PC-3 (cell line): ENCODE measurements at places on chromosomes 4 and X.

DNA sequence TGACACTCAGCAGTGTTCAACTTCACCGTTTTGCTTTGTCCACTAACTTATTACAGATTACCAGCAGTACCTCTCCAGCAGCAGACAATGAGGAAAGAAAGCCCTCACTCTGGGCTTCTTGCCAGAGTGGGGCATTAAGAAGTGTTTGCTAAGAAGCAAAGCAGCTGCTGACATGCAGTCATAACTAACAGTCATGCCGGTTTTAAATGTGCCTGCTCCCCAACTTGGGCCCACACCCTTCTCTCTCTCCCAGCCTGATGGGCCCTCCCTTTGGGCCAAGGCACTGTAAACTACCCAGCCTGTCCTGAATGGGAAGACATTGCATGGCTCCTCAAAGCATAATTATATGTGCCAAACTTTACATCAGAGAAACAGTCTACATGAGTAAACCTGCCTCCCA, 54.6 kb upstream of the HHIP start:
- DNase-seq, result peak; percentile 74

DNA sequence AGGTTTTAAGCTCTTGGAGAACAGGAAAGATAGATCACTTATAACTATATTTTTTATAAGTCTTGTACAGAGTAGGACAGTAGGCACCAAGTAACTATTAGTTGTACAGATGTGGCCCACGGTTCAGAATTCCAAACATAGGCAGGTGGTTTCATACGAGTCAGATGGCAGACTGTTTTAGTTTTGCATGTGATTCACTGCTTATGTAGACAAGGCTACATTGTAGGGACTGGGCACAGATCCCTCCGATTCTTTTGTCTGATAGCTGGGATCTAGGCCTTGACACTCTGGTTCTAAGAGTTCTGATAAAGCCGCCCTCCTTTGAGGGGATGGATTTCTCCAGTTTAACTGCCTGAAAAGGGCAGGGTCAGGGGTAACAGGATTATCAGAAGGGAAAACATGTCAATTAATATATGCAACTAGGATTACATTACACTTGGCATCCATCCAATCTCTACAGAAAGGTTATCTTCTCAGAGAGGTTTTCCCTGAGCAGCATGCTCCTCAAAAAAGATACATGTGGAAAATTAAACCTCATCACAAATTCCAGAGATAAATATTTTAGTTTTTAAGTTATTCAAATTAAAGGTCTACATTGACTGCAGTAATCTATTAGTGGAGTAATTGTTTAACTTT, 87.8 kb downstream of the SPRY1 start:
- peak; percentile 14 for DNase-seq

DNA sequence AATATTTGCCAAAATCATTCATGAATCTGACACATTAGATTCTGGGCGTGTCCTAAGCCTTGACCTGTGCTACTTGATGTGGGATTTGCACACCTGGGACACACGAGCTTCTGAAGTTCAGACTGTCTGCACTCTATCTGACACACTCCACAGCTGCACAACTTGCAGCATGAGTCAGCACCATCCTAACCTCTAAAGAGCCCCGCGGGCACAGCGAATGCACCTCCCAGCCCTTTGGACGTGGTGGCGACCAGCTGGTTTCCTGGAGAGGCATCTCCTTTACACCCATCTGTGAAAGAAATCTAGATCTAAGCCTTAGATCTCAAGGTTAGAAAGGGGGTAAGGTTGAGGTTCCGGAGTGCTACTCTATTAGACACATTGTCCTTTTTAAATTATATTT, 69.2 kb downstream of the SORBS2 start:
- DNase-seq, result peak; percentile 28

DNA sequence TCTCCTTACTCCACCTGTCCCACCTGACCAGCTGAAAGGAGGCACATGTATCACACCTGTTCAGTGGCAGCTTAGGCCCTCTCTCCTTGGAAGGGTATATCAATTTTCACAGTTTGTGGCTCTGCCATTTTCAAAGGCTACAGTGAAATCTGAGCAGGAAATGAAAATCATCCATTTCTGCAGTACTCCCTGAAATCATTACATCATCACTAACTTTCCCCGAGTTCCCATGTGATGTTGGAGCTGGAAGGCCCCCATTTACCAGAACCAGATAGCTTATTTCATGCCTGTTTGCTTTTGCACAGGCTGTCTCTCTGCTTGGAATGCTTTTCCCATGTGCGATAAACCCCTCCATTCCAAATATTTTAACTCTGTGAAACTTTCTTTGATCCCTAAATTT, 31.0 kb upstream of the STX18 start:
- DNase-seq, result no peak

DNA sequence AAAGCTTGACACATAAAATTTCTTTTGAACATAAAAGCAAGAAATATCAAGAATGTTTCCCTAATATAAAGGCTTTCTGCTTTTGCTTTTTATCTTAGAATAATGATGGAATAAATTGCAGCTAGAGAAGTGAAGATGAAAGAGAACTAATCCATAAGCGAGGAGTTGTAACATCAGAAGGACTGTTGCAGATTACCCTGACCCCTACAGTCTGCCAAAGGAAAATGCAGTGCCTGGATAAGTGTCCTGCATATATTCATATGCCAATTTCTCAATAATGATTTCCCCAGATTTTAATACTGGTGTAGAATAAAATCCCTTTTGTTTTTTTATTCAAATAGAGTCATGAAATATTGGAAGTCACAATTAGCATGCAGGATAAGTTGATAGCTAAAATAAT, 115.9 kb downstream of the MAGEC2 start:
- DNase-seq, result peak; percentile 45

DNA sequence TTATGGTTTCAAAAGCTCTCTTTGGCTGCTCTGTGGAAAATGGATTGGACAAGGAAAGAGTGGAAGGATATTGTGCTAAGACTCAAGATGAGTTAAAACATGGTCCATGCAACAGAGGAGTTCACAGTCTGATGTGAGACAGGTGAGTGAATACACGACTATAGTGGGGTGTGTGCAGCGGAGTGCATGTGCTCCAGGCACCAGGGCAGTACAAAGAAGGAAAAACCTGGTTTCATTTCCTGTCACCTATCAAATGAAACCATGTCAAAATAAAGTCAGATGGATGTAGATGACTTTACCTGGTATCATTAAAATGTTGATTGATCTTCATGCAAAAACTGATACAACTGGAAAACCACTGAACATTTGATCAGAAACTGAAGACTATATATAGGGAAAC, 241.0 kb upstream of the RASGEF1B start:
- no peak for DNase-seq

- no peak for DNase-seq
Observed at GRCh38 chrX:119003462-119003861, 29.0 kb downstream of the LONRF3 start.

DNA sequence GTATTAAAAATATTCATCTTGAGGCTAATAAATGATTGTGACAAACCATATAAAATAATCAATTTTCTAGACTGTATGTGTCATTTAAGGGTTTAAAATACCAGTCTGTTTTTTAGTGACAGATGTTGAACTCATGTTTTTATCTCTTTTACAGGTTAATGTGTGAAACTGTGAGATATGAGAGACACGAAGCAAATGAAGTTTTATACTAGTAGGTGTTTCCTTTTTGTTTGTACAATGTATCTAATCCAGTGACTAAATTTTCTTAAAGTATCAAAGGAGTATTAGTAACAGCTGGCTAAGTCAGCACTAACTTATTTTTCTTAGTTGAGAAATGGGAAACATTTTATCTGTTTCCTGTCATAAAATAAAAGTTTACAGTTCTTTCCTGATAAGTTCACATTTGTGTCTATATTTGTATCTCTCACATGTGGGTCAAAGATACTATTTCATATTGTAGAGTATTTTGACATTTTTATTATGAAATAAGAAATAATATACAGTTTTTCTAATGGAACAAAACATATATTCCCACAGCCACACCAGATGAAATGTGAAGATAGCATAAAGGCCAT, 90.3 kb downstream of the RAPGEF2 start:
- no peak for DNase-seq

- peak; percentile 13 for DNase-seq
Observed at GRCh38 chr4:169615467-169616106, 3.2 kb upstream of the NEK1 start.

DNA sequence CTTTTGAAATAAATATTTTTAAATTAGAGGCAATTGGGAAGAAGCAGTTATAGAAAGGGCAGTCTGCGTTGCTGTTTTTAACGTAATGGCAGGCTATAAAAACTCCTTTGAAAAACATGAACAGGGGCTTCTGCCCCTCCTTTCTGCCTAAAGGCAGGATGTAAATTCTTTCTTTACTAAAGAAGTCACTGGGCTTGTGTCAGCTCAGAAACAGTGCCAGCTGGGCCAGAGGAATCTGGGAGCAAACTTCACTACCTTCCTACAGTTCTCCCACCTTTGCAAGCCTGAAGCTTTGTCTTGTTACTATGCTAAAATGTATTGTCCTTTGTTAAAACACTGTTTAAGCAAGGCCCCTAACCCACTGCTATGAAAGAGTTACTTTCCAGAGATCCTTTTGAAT, 1664.8 kb downstream of the RPA4 start:
- no peak for DNase-seq

GRCh38 chrX:108396188-108396891, 41.9 kb downstream of the COL4A6 start:
- DNase-seq, result peak; percentile 68

DNA sequence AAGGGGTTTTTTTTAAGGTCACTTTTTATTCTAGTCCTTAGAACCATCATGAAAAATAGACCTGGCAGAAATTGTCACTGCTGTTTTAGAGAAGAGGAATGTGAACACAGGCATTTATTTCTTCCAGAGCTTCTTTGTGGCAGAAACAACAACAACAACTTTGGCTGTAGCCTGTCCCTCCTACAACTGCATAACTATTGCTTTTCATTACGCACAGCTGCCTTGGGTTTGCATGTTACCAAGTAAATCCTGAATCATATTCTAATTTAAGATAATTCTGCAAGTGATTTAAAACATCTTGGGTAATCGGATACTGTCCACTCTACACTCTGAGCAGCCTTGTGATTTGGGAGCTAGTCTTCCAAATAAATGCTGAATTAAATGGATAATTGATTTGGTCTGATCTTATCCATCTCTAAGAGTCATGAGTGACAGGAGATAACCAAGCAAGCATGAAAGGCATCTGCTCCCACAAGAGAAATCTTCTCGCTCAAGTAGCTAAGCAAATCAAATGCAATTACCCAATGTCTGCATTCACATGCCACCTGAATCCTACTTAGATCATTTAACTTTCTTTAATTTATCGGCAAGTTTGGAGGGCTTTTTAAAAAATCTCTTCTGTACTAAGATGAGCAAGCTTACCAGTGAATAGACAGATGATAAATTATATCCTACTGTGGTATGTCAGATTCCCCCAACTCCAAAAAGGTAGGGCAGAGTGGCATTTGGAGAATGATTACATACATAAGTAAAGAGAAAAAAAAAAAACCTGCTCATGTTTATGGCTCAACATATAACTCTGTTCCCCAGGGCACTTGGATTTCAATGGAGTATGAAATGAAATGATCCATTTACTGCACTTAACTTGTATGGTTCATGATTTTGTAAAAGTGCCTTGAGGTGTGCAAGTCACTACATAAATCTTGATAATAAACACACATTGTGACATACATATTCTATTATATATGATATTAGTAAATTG, 73.6 kb downstream of the EGF start:
- no peak for DNase-seq

- DNase-seq, result peak; percentile 97
Observed at GRCh38 chr4:112082954-112083586, 62.2 kb upstream of the FAM241A start.

DNA sequence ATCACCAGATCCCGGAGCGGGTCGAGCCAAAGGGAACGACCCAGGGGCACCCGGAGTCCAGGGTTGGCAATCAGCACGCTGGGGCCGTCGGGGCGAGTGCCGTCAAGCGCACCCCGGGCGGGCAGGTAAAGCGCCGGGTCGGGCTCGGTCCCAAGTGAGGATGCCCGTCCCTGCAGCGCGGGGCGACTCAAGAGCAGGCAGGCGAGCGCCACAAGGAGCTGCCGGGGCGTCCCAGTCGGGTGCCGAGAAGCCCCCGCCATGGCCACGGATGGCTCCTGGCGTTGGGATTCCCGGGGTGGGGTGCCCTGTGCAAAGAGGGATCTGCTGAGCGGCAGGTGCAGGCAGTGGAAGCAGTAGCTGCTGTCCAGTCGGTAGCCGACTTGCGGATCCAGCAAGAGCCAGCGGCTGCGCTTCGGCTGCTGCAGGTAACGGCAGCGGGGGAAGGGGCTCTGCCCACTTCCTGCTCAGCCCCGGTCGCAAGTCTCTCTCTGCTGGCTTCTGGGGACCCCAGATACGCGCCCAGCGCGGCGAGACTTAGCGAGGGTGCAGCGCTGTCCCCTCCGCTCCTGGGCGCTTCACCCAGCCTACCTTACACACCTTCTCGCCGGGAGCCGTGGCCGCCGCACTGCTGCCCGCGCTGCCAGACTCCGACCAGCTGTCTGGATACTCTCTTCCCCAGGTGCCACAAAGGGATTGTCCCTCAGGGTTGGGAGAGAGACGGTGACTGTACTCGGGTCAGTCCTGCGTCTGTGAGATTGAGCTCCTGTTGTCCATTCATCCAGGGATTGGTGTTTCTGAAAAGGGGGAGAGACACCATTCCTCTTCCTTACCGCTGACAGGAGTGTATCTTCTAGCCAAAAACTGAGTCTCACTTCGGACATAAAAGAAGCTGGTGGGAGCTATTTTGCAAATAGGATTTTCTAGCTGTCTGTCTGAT, at the start of gene FREM3:
Gene FREM3, minus strand, starts transcription at position 260 of the 937 bp plus-strand sequence. Its CDS starts 0 bp downstream, at position 260.
- no peak for DNase-seq

GRCh38 chr4:4603592-4603991, 61.7 kb upstream of the STX18 start:
- DNase-seq, result no peak

DNA sequence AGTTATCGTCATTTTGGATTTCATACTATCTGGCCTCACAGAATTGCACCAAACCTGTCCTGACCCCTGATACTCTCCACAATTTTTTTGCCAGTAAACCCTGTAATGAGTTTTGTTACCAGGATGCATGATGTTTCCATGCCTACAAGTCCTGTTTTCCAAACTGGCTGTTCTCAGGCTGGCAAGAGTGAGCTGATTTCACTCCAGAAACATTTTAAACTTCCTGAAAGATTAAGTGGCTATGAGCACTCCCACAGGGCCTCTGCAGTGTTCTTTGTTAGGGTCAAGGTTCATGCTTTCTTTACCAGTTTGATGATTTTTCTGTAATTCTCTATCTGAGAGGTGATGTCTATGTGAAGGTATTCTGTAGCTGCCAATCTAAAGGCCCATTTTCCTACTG, 31.7 kb upstream of the PDLIM3 start:
- DNase-seq, result no peak
